ENCODE measurements at places on chromosomes 11 and 22.

DNA sequence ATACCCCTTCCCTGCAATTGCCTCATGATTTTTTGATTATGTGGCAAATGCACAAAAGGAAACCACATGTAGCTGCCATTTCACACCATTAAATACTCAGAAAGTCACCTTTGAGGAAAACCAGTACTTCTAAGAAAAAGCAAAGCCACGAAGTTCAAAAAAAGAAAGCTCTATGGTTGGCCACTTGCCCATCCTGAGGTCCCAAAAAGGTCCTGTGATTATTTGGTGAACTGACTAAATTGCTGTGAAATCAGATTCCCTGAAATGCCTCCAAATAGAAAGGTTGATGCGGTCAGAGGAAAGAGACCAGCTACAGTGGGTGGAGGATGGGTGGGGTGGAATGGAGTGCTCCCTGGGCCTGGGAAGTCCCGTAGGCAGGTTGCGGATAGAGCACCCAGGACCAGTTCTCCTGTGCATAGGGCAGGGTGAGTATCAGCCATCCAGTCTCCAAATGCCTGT, 26.9 kb downstream of the MRPL16 start:
- DNase-seq = no peak

GRCh38 chr11:61783717-61784505, 8.5 kb downstream of the TMEM258 start:
- no peak for DNase-seq

- DNase-seq = no peak
Observed at GRCh38 chr11:71222318-71223080, 29.9 kb downstream of the SHANK2 start.

GRCh38 chr22:19707347-19708290, 6.7 kb upstream of the SEPTIN5 start:
- no peak for DNase-seq

DNA sequence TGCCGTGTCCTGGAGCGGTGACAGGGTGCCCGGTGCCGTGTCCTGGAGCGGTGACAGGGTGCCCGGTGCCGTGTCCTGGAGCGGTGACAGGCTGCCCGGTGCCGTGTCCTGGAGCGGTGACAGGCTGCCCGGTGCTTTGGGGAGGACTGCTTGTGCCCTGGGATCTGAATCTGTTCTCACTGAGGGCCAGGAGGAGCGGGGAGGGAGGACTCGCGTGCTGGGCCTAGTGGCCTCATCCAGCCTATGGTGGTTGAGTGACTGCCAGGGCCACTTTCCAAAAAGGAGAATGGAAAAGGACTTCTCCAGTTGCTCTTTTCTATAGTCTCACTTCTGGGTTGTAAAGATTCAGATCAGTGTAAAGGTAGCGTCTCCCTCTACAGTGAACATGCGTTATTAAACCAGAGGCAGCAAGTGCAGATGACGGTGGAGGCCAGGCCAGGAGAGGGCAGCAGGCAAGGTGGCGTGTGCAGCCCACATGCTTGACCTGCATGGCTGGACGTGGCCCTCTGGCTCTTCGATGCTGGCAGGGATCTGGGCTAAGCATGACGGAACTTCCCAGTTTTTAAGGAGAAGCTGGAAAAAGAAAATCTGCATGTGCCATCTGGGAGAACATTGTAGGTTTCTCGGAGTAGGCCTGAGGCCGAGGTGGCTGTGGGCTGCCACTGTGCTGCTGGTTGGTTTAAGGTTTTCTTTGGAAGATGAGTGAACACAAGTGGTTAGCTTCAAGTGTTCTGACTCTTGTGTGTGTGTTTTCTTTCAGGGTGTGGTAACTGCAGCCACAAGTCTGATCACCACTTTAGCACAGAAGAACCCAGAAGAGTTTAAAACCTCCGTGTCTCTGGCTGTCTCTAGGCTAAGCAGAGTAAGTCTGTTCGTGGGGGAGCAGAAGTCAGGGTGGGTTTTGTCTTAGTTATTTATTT, 55.0 kb downstream of the AP2A2 start:
- DNase-seq = no peak

DNA sequence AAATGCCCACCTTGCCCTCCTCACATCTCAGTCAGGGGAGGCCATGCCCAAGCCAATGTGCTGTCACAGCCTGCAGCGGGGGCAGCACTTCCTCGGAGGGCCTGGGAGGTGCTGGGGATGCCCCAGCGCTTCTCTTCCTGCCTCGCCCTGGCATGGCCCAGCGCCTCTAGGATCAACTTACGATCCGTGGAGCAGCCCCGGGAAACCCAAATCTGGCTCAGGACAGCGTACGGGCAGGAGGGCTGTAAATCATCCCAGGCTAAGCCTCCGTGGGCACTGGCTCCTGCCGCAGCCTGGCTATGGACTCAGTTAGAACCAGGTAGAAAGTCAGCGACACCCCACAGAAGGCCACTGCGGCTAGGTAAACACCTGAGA, 60.9 kb upstream of the EMID1 start:
- DNase-seq = no peak

- no peak for DNase-seq
Observed at GRCh38 chr11:109036011-109036410, 371.1 kb downstream of the DDX10 start.

GRCh38 chr22:44765571-44766285, 13.4 kb downstream of the ARHGAP8 start:
- DNase-seq = no peak

DNA sequence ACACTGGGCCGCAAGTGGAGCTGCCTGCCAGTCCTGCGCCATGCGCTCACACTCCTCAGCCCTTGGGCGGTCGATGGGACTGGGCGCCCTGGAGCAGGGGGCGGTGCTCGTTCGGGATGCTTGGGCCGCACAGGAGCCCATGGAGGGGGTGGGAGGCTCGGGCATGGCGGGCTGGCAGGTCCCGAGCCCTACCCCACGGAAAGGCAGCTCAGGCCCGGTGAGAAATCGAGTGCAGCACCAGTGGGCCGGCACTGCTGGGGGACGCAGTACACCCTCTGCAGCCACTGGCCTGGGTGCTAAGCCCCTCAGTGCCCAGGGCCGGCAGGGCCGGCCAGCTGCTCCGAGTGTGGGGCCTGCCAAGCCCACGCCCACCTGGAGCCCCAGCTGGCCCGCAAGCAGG, 328.7 kb upstream of the LRRC4C start:
- DNase-seq = no peak

DNA sequence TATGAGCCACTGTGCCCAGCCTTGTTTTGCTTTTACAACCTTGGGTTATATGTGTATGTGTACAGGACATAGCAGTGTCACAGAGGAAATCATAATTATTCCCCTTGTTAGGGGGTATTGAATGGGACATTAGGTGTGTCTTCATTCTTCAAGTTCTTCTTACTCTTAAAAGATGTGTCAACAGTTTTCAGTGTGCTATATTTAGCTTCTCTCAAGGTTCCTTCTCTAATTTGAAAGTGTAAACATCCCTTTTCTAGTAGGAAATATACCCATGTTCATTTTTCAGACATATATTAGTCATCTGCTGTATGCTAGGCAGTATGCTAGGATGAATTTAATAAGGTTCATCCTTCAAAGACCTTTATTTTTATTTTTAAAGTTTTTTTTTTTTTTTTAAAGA, 17.1 kb downstream of the PCF11 start:
- no peak for DNase-seq

DNA sequence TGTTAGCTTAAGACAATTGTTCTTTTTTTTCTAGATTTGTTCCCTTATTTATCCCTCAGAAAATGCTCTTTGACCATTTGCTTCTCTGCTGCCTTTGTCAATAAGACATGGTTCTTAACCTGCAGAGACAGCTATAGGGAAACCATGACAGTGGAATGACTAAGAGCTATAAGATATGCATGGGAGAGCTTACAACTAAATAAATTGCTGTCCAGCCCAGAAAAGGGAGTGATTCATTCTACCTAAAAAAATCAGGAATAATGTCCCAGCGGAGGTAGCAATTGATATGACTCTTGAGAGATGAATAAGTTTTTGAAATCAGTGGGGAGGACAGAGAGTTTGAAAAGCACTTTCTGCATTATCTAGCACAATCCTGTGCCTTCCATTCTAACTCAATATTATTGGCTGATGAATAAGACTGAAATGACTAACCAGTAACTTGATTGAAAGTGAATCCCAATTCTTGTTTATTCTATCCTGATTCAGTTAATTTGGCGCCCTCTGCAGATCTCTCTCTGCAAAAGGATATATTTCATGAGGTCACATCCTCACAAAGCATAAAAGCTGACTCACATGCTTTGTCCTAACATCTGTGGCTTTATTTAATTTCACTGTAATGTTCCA, 680.5 kb upstream of the API5 start:
- DNase-seq = peak; percentile 79

DNA sequence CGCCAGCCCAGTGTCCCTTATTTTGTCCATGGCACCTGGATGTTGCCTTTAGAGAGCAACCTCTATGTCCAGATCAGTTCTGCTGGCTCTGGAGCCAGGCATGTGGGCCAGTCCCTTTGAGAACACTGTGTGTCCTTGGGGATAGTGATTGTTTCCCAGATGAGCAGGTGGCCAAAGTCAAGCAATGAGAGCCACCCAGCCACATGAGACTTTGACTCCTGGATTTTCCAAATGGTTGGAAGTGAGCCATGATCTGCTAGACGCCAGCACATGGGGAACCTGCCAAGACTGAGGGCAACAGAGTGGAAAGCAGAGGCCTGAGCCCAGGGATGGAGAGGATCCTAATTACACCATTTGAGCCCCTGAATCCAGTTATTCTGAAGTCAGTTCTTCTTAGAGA, 479.8 kb downstream of the OPCML start:
- no peak for DNase-seq

- no peak for DNase-seq
Observed at GRCh38 chr11:20912922-20913512, 243.6 kb downstream of the NELL1 start.

GRCh38 chr11:102613450-102613849, 11.7 kb downstream of the MMP20 start:
- no peak for DNase-seq

- no peak for DNase-seq
Observed at GRCh38 chr11:18367431-18367830, 26.9 kb upstream of the LDHA start.

- no peak for DNase-seq
Observed at GRCh38 chr22:35766654-35767580, 49.2 kb downstream of the APOL5 start.

DNA sequence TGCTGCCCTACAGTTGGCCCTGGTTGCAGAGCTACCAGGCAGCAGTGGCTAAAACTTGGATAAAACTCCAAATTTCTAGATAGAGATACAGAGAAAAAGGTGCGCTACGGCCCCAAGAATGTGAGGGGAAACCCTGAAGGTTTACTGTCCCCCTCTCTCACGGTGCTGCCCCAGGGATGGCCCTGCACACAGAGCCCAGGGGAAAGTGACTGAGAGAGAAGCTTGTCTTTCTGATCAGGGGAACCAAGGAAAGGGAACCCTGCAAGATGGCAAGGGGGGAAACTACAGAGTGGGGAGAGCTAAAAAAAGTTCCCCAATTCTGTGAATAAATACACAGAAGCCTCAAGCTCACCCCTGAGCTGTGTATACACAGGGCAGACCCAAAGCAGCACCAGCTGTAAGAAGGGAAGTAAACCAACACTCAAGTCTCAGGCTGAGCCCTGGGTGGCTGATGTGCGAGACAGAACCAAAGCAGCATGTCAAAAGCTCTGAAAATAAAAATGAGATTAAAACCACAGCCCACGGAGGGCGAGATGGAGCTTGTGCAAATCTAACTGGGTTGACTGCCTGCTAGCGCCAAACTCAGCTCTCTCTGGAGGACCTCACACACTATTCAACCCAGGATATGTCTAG, 22.1 kb downstream of the GNB1L start:
- no peak for DNase-seq

DNA sequence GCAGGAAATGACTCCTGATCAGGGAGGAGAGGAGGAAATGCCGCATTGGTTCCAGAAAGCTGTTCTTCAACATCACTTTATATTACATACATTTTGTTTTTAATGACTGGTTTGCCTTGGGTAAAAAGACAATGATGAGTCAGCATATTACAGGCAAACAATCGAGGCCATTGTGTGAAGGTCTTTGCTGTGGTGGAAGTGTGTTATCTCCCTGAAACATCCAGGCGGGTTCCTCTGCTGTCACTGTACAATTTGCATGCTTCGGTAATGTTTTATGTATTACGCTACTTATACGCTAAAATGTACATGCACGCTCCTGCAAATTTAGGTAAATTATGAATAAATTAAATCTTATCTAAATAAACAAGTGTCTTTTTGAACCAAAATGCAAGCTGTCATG, 161.1 kb downstream of the KIRREL3 start:
- DNase-seq = no peak

GRCh38 chr11:133579165-133580031, 47.1 kb upstream of the OPCML start:
- DNase-seq = no peak

Data from RKO (cell line).